ENCODE measurements at places on chromosomes 3 and 15. TPM values are rescaled to one million over a fixed set of nuclear protein-coding genes. Genes with fewer than 3 reads are reported as not detected.

DNA sequence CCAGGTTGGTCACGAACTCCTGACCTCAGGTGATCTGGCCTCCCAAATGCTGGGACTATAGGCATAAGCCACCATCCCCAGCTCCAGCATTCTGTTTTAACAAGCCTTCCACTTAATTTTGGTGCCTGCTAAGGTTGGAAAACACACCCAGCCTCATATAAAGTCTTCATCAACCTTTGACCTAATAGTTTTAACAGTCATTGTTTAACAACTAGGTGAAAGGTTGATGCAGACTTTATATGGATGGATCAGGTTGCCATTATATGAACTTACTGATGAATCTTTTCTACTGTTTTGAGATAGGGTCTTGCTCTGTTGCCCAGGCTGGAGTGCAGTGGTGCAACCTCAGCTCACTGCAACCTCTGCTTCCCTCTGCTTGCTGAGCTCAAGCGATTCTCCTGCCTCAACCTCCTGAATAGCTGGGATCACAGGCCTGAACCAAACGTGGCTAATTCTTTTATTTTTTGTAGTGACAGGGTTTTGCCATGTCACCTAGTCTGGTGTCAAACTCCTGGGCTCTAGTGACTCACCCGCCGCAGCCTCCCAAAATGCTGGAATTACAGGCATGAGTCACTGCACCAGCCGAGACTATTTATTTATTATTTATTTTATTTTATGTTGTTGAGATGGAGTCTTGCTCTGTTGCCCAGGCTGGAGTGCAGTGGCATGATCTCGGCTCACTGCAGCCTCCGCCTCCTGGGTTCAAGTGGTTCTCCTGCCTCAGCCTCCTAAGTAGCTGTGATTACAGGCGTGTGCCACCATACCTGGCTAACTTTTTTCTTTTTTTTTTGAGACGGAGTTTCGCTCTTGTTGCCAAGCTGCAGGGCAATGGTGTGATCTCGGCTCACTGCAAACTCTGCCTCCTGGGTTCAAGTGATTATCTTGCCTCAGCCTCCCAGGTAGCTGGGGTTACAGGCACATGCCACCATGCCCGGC is 3.1 kb upstream of the RPAP1 start:
- no peak for DNase-seq

DNA sequence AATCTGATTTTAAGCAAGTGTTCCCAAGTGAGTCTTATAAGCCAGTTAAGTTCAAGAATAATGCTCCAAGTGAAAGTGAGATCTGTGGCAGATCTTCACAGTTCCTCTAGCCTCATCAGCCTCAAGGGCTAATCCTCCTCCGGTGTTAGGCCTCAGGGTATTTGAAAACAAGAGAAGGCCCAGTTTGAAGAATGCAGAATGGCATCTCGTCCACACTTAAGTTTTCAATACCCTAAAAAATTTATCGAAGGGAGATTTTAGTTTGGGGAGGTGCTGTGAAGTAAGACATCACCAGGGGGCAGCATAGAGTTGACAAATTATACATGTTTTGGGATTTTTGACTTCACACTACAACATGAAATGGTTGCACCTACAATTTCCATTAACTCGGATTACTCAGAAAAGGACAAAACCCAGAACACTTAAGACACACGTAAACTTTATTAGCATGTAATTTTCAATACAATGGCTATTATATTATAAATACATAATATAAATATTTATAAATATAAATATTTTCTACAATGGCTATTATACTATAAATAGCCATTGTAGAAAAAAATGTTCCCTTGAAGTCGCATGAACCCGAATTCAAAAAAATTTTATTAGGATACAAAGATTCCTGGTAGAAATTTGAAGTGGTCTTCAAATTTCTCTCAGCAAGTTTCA is 2.3 kb upstream of the TMEM266 start:
- DNase-seq: no peak

DNA sequence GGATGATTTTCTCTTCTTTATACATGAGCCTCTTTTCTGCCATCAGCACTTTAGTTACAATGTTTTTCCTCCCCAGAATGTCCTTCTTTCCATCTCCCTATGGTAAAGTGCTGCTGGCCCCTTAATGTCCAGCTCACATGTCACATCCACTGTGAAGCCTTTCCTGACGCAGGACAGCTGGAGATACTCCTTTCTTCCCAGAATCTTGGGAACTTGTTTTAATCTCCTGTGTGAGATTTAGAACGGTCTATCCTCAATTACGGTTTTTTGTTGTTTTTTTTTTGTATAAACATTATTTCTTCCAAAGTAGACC is 147.7 kb upstream of the TSC22D2 start:
- DNase-seq: no peak

- no peak for DNase-seq
These were observed 42.4 kb downstream of the ZNF710 start for GRCh38 chr15:90043530-90044010.

GRCh38 chr15:49987198-49987785 is 131.7 kb downstream of the ATP8B4 start:
- DNase-seq: no peak

DNA sequence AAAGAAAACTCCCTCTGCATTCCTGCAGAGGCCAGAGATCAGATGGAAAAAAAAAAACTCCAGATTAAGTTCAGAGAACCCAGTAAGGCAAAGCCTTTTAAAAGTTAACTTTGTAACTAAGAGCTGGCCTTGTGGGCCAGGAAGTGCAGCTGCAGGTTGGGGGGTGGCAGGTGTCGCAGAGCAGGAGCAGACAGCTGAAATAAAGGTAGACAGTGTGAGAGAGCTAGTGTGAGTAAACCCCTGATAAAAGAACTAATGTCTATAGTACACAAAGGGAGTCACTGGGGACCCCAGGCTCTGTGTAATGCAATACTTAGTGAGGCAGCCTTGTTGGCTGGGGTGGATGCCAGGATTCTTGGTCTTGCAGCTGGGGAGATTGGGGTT is 42.1 kb downstream of the PPCDC start:
- DNase-seq: no peak

- no peak for DNase-seq
These were observed 222.9 kb downstream of the TPRG1 start for GRCh38 chr3:189394599-189395121.

DNA sequence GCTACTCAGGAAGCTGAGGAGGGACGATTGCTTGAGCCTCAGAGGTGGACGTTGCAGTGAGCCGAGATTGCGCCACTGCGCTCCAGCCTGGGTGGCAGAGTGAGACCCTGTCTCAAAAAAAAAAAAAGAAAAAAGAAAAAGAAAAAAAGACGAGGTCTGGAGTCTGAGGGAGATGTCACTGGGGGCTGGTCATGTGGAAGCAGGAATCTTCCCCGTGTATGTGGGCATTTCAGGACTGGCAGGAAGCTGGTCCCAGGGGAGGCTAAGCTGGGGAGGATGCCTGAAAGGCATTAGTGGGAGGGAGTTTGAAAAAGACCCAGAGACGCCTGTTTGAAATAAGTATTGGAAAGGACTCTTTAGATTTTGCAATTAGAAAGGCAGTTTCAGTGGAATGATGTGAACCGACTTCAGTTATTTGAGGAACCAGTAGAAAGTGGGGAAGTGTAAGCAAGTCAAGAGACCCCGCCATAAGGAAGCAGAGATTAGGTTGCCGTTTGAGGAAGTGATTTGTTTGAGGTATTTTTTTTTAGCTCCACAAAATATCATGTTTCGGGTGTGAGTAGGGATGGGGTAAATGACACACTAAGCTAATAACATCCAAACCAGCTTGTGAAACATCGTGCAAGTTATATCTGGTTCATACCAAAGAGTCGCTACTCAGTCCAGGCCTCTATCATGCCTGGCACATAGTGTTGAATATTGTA is 55.5 kb downstream of the ST6GAL1 start:
- DNase-seq: no peak

GRCh38 chr3:57004229-57004628 is 56.2 kb upstream of the SPATA12 start:
- no peak for DNase-seq

DNA sequence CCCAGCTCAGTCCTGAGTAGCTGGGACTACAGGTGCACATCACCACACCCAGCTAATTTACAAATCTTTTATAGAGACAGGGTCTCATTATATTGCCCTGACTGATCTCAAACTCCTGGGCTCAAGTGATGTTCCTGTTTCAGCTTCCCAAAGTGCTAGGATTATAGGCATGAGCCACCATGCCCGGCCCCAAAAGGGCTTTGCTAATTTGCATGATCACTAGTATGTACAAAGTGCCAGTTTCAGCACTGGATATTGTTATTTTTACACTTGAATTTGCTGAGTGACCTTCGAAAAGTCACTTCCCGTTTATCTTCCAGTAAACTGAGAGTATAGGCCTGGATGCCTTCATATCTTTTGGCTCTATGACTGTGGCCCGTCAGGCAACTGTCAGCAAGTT is 12.2 kb downstream of the CLN6 start:
- no peak for DNase-seq

GRCh38 chr15:92921215-92922131 is 21.3 kb downstream of the CHD2 start:
- no peak for DNase-seq

DNA sequence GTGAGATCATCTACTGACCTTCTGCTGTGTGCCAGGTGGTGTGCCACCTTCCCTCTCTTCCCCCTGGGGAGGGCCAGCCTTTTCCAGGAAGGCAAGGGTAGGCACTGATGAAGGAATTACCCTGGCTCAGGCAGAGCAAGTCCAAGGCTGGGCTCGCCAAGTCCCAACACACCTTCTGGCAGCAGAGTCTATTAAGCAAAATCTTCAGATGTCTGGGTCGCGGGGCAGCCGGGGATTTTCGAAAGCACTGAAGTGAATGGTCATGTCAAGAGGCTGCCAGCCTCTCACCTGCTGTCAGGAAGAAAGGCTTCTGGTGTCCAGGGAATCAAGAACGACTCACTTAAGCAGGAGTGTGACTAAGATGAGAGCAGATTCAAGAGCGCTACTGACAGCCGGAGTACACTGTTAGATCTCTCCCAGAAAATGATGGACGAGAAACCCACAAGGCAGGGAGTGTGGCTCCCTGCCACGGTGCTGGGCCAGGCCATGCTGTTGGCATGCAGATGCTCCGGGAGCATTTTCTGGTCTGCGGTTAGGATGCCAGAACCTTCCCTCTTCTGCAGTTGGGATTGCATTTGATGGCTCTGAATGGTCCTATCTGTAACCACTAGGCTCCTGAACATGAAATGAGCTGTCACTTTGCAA is 479.8 kb downstream of the SHQ1 start:
- DNase-seq: no peak

GRCh38 chr3:9151240-9151639 is 98.2 kb downstream of the SRGAP3 start:
- DNase-seq: no peak

- DNase-seq: no peak
These were observed 28.9 kb downstream of the POPDC2 start for GRCh38 chr3:119631516-119631915.

GRCh38 chr3:87788516-87788915 is 270.3 kb downstream of the CGGBP1 start:
- DNase-seq: no peak

ISLR2 gene
- 0.36 TPM for total RNA-seq

IL5RA gene
- not detected for total RNA-seq

DNAJB8 gene
- total RNA-seq: not detected

ARGFX gene
- not detected for total RNA-seq

CACNA2D2 gene
- 0.59 TPM for total RNA-seq

LRRC49 gene
- 8.3 TPM for total RNA-seq

SLC22A14 gene
- total RNA-seq: 0.13 TPM

SLC28A2 gene
- total RNA-seq: 0.23 TPM

CCR3 gene
- total RNA-seq: not detected
